ENCODE measurements at places on chromosomes 4 and X. TPM values are rescaled to one million over a fixed set of nuclear protein-coding genes. Genes with fewer than 3 reads are reported as not detected.

Gene NXF2
- total RNA-seq, result not detected

Gene UNC5C
- under 0.01 TPM for total RNA-seq

Gene UGT8
- total RNA-seq, result 1.00 TPM

Gene AFF1
- total RNA-seq, result 16.7 TPM

Gene HMX1
- total RNA-seq, result not detected

Gene GPC3
- not detected for total RNA-seq

Data from uterine smooth muscle cell (primary cell).